A172 (cell line): ENCODE measurements at places on chromosomes 7 and 10. TPM values are rescaled to one million over a fixed set of nuclear protein-coding genes. Genes with fewer than 3 reads are reported as not detected.

DNA sequence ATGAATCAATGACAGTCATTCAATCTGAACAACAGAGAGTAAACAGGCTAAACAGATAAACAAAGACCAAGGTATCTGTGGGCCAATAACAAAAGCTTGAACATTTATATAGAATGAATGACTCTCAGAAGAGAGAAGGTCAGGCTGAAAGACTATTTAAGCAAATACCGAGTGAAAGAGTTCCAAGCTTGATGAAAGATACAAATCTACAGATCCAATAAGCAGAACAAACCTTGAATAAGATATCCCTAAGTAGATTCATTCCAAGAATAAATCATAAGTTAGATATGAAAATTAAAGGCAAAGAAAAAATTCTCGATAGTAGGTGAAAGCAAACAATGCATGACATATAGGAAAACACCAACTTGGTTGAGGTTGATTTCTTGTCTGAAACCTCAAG is 376.4 kb upstream of the IGFBP3 start:
- no peak for DNase-seq

DNA sequence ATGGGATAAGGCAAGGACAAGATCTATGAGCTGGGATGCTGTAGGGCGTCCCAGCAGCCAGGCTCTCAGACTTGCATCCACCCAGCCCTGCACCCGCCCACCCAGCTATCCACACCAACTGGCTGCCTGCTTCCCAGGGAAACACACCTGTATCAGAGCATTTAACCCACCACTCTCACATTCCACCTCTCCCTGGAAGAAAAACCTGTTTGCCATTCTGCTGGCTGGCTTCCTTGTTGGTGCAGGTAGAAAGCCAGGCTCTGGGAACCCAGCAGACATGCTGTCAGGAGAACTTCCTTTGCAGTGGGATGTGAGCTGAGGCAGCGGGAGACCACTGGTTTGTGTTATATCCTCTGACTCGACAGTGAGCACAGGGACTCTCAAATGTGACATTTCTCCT is 67.0 kb downstream of the FAM241B start:
- no peak for DNase-seq

GRCh38 chr10:125629758-125630376 is 53.1 kb downstream of the TEX36 start:
- DNase-seq, result peak; percentile 8

- DNase-seq, result no peak
Measured at GRCh38 chr7:111568870-111569462, 6.7 kb upstream of the IMMP2L start.

DNA sequence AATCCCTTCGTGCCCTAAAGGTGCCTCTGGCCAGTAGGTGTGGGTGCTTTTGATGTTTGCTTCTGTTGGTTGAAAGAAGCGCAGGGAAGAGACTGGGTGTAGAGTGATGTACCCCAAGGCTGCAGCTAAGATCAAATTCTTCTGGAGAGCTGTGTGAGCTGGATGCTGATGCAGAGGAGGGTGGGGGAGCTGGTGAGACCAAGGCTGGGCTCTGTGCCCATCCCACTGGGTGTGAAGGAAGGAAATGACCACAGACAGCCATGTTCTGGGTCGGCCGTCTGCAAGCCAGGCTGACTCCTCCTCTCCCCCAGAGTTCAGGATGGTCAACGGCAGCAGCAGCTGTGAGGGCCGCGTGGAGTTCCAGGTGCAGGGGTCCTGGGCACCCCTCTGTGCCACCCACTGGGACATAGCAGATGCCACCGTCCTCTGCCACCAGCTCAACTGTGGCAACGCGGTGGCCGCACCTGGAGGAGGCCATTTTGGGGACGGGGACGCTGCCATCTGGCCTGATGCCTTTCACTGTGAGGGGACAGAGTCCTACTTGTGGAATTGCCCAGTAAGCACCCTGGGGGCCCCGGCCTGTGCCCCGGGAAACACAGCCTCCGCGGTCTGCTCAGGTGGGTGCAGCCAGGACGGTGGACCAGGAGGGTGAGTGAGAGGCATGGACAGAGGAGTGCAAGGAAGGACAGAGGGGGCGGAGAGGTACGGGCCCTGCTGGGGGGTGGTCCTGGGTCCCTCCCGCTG is 5.1 kb downstream of the SCART1 start:
- DNase-seq, result no peak

GRCh38 chr10:62306663-62307062 is 38.0 kb upstream of the RTKN2 start:
- no peak for DNase-seq

DNA sequence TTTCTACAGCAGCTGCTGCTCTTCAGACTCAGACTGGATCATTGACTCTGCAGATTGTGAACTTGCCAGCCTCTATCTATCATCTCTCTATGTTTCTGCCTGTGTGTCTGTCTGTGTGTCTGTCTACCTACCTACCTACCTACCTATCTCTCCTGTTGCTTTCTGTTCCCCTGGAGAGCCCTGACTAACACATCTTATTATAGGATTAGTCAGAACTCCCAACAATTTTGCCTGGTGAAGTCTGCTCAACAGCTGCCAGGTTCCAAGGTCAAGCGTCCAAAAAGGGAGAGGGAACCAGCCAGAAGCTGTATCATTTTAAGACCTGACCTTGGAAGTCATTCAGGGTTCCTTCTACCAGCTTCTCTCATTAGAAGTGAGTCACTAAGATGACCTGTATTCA is 579.0 kb upstream of the DPP6 start:
- no peak for DNase-seq

GRCh38 chr10:79184145-79184625 is 115.4 kb downstream of the ZMIZ1 start:
- peak; percentile 93 for DNase-seq

DNA sequence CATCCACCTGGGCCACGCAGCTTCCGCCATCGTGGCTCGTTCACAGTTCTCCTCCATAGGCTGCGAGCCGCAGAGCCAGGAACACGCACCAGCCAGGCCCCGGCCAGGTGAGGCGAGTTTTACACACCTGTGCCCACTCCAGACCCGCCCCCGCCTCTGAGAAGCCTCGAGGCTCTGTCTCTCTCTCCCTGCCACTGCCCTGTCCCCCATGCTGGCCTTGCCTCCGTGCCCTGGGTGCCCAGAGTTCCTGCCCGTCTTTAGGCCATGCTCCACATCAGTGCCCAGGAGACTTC is 142.2 kb downstream of the SLIT1 start:
- no peak for DNase-seq

DNA sequence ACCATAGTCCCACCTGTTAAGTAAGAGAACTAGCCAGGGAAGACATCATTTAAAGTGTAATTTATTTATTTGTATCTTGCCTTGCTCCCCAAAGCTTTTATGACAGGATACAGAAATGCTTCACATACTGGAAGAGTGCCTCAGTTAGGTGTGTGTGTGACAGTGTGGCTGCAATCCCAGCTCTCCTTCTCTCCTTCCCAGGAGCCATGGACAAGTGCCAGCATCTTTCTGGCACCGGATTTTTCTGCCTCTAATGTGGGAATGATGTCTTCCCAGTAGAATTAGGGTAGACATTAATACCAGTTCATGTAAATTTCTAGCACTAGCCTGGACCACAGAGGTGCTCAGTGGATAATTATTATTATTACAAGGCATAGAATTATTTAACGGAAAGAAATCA is 30.3 kb upstream of the ATXN7L1 start:
- DNase-seq, result peak; percentile 10

DNA sequence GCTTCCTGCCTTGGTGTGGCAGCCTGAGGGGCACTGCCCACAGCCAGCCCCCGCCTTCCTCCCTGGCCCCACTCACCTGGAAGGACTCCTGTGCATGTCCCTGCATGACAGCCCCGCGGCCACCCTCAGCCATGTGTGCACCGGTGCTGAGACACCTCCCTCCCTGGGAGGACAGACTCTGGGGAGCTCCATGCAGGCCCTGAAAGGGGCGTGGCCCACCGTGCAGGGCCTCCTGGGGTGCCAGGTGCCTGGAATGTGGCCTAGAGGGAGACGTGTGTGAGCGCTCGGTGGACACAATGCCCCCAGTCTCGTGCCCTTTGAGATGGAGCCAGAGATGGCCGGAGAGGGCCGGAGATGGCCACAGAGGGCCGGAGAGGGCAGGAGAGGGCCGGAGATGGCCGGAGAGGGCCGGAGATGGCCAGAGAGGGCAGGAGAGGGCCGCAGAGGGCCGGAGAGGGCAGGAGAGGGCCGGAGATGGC is 59.1 kb upstream of the PPP2R2D start:
- no peak for DNase-seq

GRCh38 chr7:14420768-14421167 is 431.3 kb upstream of the ETV1 start:
- DNase-seq, result no peak

DNA sequence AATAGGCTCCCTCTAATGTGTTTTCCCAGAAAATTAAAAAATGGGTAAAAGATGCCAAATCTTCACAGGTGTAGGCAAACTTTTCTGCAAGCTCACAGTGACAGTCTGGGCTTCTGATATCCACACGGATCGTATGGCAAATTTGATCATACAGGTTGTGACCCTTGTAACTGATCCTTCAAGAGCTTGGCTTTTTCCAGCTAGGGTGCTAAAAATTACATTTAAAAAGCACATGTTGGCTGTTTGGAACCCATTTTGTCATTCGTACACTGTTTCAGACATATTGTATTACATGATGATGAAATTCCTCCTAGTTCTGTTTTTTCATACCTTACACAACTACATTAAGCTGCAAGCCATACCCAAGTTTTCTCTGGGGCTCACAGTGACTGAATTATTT is 138.7 kb downstream of the GFRA1 start:
- no peak for DNase-seq

DNA sequence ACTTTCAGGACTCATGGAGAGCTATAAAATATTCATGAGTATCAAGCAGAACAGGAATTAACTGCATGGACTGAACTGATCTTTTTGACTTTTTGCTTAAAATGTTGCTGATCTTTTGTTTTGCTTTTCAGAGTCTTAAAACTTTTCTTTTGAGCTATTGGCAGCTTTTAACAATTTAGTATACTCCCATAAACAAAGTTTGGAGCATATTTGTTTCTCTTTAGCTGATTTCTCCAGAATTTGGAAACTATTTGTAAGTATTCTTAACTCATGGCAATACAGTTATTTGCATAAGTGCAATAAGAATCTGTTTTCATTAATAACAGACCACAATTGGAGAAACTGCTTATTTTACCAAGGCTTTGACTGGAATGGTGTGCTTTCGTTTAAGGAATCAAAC is 73.4 kb upstream of the C1GALT1 start:
- no peak for DNase-seq

GRCh38 chr7:42858570-42858969 is 53.3 kb downstream of the C7orf25 start:
- DNase-seq, result peak; percentile 67

DNA sequence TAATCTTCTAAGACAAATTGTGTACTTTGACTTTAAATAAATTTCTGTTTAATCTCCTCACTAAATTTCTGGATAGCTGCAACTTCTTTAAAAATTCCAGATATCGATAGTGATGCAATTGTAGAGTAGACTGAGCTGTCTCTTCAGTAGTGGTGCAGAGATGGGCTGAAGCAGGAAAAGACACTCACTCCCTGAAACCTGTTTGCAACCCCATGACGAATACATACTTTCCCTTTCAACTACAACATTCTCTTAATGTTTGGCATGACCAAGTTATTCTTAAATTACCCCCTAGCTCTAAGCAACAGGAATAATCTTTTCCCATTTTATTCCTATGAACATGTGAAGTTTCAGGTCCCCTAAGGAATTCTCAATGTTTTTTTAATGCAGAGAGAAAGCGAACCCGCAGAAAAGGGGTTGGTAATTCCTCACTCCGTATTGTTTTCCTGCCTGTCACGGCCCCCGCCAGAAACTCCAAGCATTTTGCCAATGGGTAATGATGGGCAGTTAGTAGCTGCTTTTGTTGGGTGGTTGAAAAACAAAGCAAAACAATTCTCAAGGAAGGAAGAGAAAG is 1.3 kb downstream of the THSD7A start:
- DNase-seq, result peak; percentile 21

DNA sequence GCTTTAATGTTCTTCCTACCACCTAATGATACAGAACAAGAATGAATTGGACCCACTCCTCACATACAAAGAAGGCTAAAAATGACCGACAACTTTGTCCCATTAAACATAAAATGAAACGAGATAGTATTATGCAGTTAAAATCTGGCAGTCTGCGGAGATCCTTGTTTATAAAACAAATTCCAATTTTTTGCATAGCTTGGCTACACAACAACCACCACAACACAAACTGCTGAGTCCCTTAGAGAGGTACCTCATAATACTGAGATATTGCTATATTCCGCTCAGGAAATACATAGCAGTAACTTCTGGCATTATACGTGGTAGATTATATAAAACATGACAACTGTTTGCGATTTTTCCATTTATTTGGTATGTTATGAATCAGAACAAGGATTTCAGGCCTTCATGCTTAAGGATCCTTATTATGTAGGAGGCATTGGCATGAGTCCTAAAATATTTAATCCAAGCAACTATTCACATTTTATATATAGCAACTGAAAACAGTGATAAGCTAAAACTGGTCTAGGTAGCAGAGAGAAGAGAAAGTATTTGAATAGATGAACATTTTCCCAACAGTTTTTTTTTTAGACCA is 96.0 kb downstream of the ANK3 start:
- DNase-seq, result no peak

- DNase-seq, result no peak
Measured at GRCh38 chr7:68474661-68475216, 1123.5 kb upstream of the AUTS2 start.

Gene SLIT1
- not detected in 2 replicates for total RNA-seq

Gene ADRB1
- 1.1 and 1.5 TPM in 2 replicates for total RNA-seq

Gene PNLIP
- total RNA-seq, result not detected in 2 replicates

Gene LIPN
- not detected in 2 replicates for total RNA-seq

Gene ASAH2
- total RNA-seq, result 0.46 and 0.83 TPM in 2 replicates

Gene GOLGA7B
- total RNA-seq, result 1.2 and 1.9 TPM in 2 replicates

Gene ANKRD2
- total RNA-seq, result 2.0 and 6.7 TPM in 2 replicates

Gene ATRNL1
- 11.4 and 15.2 TPM in 2 replicates for total RNA-seq

Gene SYT15
- total RNA-seq, result not detected in 2 replicates

Gene CNNM2
- 4.1 and 6.8 TPM in 2 replicates for total RNA-seq

Gene LRRC18
- not detected in 2 replicates for total RNA-seq
